ENCODE measurements at places on chromosomes 16 and 17. TPM values are rescaled to one million over a fixed set of nuclear protein-coding genes. Genes with fewer than 3 reads are reported as not detected.

Gene MEIOB
- 3.8 TPM for total RNA-seq

Gene TBC1D3G
- not detected for total RNA-seq

Gene TENT4B
- total RNA-seq: 5.8 TPM

Gene LRRC46
- not detected for total RNA-seq

Gene SLC16A5
- total RNA-seq: 55.9 TPM

Gene GGNBP2
- total RNA-seq: 24.9 TPM

Gene CYGB
- total RNA-seq: 2.8 TPM

Gene CFAP52
- not detected for total RNA-seq

Gene SLC6A2
- total RNA-seq: not detected

Gene GNAO1
- total RNA-seq: under 0.01 TPM

Gene CD7
- not detected for total RNA-seq

Gene KRT33B
- total RNA-seq: not detected

Gene RCVRN
- total RNA-seq: not detected

Gene CSH1
- total RNA-seq: not detected

Gene C16orf92
- total RNA-seq: not detected

Gene ELMO3
- 2.3 TPM for total RNA-seq

Gene NPIPB8
- total RNA-seq: not detected

Gene CCL13
- total RNA-seq: not detected

Gene CLEC10A
- total RNA-seq: not detected

Gene TP53TG3
- not detected for total RNA-seq

Gene PRKAR1A
- 125 TPM for total RNA-seq

Gene DRC3
- 0.33 TPM for total RNA-seq

Gene PRAC2
- total RNA-seq: not detected

Gene TPPP3
- 2.9 TPM for total RNA-seq

Gene ZMYND15
- 0.16 TPM for total RNA-seq

Gene KRT28
- total RNA-seq: not detected

Gene PRR11
- total RNA-seq: 61.8 TPM

Gene PRR15L
- total RNA-seq: not detected

Gene NEUROD2
- total RNA-seq: not detected

Gene HS3ST3A1
- 91.1 TPM for total RNA-seq

Gene SRL
- total RNA-seq: not detected

Gene CACNG5
- total RNA-seq: not detected

Gene C16orf54
- total RNA-seq: not detected

Gene ORC6
- total RNA-seq: 2.8 TPM

Gene SLC46A1
- total RNA-seq: 1.1 TPM

Gene ORAI3
- total RNA-seq: 95.3 TPM

Gene PRSS27
- total RNA-seq: 1.3 TPM

Gene KRT32
- total RNA-seq: not detected

Gene PIRT
- total RNA-seq: not detected

Gene BEAN1
- 0.81 TPM for total RNA-seq

Gene MCRIP2
- total RNA-seq: 31.0 TPM

Gene PRR29
- 0.38 TPM for total RNA-seq

Gene WIPF2
- 11.2 TPM for total RNA-seq

Gene UNC13D
- 5.1 TPM for total RNA-seq

Gene AGRP
- not detected for total RNA-seq

Gene HES7
- under 0.01 TPM for total RNA-seq

Gene ZBTB4
- 31.6 TPM for total RNA-seq

Gene LRRC59
- 72.4 TPM for total RNA-seq

Gene NLE1
- total RNA-seq: 32.9 TPM

Gene GRIN2A
- not detected for total RNA-seq

Gene KPNB1
- total RNA-seq: 157 TPM
